ENCODE measurements at places on chromosomes 12 and 14.

DNA sequence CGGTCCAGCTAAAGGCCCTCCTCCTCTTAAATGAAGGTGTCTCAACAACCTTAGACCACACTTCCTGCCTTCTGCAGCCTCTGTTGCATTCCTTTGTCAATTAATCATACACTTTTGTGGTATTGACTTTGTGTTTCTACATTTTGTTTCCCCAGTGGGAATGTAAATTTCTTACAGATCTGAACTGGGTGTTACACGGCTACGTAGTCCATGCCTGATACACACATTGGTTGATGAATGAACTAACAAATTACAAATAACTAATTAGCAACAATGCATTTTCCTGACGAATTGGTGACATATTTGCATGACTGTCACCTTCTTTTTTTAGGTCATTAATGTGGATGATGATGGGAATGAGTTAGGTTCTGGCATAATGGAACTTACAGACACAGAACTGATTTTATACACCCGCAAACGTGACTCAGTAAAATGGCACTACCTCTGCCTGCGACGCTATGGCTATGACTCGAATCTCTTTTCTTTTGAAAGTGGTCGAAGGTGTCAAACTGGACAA, 15.2 kb upstream of the CCT2 start:
- peak; percentile 33 for DNase-seq

GRCh38 chr12:89756194-89756584, 47.6 kb upstream of the ATP2B1 start:
- no peak for DNase-seq

- DNase-seq: no peak
These were observed 218.5 kb downstream of the NUAK1 start for GRCh38 chr12:105920161-105920684.

DNA sequence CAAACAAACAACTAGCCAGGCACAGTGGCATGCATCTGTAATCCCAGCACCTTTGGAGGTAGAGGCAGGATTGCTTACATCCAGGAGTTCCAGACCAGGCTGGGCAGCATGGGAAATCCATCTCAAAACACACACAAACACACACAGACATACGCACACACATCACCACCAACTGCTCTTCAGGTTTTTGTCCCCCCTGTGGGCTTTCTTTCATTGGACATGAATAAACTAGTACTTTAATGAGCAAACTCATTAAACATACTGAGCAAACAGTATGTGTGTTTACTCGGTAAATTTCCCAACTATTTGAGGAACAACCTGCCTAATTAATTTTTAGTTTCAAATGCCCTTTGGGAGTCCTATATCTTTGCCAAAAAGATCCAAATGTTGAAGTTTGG, 10.1 kb upstream of the RASSF3 start:
- no peak for DNase-seq

GRCh38 chr12:53044896-53045695, 4.8 kb upstream of the TNS2 start:
- peak; percentile 16 for DNase-seq

GRCh38 chr12:47376927-47377326, 297.2 kb upstream of the AMIGO2 start:
- no peak for DNase-seq

DNA sequence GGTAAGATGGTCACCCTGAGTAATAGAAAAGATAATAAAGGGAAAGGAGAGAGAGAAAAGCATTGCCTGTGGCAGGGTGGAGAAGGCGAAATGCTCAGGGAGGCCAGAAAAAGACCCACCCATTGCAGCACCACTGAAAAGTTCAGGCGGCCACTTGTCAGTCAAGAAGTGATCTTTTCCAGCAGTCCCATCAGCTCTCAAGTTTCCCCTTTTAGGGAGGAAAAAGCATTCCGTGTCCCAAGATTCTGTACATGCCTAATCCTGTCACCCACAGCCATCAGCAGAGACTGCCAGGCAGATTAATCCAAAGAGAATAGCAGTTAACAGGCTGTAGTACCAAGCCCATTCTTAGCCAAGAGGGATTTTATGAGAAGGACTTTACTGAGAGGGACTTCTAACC, 11.9 kb downstream of the SLC38A1 start:
- DNase-seq: no peak

DNA sequence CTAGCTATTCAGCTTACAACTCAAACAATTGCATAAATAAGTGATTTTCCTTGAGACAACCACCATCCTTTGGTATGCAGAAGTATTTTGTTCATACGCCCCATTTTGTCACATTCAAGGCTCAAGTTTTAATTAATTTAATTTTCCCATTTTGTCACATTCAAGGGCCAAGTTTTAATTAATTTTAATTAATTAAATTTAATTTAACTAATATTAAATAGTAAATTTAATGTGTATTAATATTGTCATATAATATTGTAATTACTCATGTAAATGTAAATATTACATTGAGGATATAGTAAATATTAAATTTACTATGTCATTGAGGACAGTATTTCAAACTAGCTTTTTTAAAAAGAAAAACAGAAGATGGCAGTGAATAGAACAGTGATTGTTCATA, 216.8 kb upstream of the GARIN2 start:
- DNase-seq: no peak

DNA sequence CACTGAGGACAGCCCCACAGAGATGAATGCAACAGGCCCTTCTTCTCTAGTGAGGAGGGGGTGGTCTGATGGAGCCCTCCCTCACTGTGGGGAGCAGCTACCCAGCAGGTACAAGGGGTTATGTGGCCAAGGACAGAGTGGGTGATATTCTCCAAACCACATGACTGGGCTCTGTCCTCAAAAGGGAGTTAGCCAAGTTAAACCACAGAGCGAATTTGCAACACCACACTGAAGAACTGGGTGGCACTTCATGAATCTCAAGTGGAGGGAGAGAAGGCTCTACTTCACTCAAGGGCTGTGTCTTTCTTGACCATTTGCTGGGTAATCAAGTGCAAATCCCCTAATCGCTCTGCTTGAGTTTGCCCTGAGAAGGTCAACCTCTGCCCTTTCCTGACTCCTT, 12.5 kb downstream of the GPR68 start:
- DNase-seq: no peak

- no peak for DNase-seq
These were observed 648 bp downstream of the ERP27 start for GRCh38 chr12:14937689-14938088.

DNA sequence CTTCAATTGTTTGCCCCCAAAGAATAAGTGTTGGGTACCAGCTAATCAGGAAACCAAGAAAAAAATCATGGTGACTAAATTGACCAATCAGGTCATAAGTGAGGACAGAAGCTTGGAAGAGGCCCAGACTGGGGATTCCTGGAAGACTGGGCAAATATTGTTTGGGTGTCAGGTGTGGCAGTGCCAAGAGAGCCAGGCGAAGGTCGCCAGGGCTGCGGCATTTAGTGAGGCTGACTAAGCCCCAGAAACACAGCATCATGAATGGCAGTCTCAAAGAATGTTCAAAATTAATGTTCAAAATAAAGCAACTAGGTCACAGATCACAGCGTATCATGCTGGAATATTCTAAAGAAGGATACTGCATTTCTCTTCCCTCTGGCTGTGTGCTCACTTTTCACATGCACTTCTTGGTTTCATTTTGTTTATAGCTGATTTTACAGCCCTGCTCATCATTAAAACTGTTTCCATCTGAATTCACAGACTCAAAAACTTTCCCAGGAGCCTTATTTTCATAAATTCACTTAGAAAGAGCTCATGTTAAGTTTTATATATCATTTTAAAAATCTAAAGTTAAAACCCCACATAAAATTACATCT, 85.3 kb upstream of the OVCH1 start:
- DNase-seq: no peak

DNA sequence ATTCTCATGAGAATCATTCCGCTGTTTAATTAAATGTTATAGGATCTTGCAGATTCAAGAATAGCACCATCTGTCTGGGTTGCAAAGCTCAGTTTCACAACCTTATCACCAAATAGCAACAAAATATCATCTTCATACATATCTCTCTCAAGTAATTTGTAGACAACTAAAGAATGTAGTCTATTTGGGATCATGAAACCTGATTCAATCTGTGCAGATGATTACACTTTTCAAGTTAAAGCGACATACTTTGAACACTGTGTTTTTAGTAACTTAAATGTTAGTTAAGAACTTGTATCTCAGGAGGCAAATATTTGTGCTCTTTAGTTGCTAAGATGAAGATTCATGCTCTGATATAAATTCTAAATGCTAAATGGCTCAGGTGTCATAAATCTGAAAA, 14.8 kb downstream of the MED13L start:
- DNase-seq: no peak

DNA sequence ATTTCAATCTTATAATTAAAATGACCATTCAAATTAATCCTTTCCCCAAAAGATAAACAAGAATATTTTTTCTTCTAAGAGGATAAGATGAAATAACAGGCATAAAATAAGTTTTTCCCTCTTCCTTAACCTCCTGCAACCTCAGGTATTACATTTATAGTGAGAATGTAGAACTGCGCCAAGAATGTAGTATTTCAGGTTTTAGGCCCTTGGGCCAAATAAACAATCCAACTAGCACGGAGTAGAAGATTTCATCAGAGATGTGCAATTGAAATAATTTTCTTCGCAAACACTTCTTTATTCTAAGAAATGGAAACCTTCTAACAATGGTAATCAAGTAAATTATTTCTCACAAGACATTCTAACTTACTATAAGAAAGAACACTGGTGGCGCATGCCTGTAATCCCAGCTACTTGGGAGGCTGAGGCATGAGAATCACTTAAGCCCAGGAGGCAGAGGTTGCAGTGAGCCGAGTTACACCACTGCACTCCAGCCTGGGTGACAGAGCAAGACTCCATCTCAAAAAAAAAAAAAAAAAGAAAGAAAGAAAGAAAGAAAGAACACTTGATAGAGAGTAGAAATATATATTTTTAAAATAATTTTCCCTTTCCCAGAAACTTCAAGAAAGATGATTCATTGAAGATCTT, 100.8 kb downstream of the TAOK3 start:
- DNase-seq: no peak

DNA sequence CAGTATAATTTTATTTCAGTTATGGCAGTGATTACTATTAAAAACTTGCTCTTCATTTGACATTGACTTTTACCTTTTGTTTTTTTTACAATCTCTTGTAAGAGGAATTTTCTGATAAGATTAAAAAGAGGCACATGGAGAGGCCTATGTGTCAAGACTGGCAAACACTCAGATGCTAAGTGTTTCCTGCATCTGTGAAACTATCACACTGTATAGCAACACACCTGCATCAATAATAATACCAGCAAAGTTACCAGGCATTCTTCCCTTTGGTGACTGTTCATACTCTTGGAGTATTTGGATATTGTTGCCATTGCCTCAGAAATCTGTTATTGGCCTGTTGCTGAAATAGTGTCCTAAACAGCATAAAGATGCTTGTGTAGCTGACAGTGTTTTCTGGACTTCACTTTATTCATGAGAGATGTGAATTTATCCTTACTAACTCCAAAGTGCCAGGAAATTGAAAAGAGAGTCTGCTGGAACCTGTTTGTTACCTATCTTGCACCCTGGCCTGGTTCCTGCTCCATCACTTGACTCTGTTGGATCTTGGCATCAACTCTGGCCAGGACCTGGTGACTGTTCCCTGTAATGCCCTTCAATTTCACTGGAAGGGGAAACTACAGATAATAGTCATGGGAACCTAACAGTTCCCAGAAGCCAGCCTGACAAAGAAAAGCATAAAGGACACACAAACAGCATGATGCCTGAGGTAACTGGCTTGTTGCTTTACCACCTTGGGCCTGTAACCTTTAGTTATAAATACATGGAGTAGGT, 19.8 kb downstream of the SLC16A7 start:
- DNase-seq: no peak

DNA sequence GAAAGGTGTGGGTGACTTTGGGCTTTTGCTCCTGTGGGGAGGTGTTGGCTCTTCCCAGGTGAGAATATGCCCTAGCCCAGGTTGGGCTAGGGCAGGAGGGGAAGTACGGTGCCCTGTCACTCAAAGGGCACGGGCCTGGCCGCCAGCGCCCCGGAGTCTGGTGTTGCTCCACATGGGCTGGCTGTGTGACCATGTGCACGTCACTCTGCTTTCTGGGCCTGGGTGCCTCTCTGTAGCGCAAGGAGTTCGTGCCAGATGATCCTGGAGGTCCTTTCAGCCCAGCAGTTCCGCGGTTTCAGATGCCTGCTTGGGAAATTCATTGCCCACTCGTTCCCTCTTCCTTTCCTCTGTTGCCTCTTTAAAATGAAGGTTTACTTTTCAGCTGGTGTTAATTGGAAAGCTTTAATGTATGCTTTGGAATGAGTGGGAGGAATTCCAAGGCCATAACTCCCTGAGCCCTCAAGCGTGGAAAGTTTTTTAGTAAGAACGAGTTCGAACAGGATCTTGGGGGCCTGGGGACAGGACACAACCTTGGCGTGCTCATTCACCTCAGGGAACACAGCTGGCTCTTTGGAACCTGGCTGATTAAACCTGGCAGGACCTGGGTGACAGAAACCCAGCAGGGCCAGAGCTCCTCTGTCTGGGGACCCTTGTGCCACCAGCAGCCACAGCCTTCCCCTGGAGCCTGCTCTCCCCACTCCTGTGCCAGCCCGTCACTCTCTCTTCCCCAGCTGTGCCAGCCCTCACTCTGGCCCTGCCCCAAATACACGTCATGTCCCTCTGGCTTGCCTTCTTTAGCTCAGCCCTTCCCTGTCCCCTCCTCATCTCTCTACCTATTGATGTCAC, 42.8 kb downstream of the TSPAN9 start:
- DNase-seq: peak; percentile 75

GRCh38 chr12:14959463-14959862, 1.9 kb downstream of the ARHGDIB start:
- no peak for DNase-seq

GRCh38 chr12:41439801-41440200, 251.7 kb downstream of the PDZRN4 start:
- DNase-seq: no peak

DNA sequence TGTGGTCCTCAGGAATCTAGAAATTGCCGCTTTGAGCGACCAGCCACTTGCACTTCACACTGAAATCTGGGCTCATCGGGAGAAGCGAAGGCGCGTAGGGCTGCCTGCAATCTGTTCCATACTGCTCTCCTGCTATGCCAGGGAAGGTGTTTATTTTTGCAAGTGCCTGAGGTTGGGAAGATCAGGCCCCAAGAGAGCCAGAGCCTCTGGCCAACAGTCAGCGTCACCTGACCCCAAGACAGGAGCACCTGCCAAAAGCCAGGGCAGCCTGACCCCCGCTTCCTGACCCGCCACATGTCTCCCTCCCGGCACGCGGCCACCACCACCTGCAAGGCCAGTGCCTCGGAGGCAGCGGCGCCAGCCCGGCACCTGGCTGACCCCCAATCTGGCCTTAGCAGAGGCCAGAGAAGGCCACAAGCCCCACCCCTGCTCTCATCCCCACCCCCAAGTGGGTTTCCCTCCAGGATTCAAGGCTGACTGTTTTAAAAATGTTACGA, 94.4 kb downstream of the CHGA start:
- no peak for DNase-seq

All from AG20443 (cell line).